ENCODE measurements at places on chromosomes 12 and 14. TPM values are rescaled to one million over a fixed set of nuclear protein-coding genes. Genes with fewer than 3 reads are reported as not detected.

HPD gene
- total RNA-seq = not detected

OR4K1 gene
- total RNA-seq = not detected

BMAL2 gene
- 0.68 TPM for total RNA-seq

KLRC4 gene
- not detected for total RNA-seq

MANSC4 gene
- total RNA-seq = not detected

SELPLG gene
- total RNA-seq = 6.0 TPM

ALKBH1 gene
- 6.3 TPM for total RNA-seq

DNA sequence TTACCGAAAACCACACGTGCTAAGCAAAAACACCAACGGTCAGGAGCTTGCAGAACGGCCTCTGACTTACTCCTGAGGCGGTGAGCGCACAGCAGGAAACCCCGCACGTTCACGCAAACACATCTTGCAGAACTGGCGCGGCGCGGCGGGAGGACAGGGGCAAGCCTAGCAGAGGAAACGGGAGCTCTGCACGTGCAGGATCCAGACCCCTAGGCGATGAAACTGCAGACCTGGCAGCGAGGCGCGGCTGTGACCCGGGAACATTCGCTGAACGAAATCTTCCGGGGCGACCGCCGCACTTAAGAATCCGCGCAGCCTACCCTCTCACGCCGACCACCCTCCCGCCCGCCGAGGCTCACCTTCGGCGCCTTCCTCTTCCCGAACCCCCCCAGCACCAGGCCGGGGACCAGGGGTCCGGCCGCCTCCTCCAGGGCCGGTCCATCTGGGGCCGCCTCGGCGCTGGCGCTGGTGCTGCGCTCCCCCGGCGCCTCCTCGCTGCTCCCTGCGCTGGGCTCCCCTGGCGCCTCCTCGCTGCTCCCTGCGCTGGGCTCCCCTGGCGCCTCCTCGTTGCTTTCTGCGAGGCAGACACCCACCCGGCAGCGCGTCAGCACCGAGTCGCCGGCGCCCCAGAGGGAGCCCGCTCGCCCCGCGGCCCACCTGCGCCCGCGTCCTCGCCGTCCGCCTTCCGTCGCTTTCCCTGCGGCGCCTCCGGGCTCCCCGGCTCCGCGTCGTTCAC is 615 bp downstream of the DDX51 start:
- no peak overlapping the region for H3K27ac ChIP-seq
- no peaks in the 10 kb centered on the region for H3K27me3 ChIP-seq
- DNase-seq = peak; percentile 26
- peaks cover 36% of the 10 kb centered on the region for H3K36me3 ChIP-seq

DNA sequence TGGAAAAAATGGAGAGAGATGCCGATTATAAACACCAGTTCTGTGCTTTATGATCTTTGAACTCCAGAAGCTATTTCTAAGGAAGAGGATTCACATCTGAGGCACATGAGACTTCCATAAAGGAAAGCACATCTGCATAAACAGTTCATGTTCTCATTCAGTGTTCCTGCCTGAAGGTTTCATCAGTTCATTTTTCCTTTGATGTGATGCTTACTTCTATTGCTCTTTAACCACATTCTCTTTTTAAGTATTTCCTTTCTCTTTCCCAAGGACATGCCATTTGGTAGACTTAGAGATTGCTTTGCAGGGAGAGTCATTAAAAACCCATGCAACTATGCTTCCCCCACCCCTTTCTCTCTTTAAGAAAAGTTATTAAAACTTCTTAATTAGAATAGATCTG is 387.0 kb upstream of the FLRT2 start:
- H3K27me3 ChIP-seq = no peaks in the 10 kb centered on the region
- H3K27ac ChIP-seq = no peak overlapping the region
- H3K4me3 ChIP-seq = no peak overlapping the region
- H3K4me1 ChIP-seq = no peaks in the 10 kb centered on the region
- no peaks in the 10 kb centered on the region for H3K36me3 ChIP-seq

- H3K4me1 ChIP-seq = no peaks in the 10 kb centered on the region
- peak; percentile 21 for DNase-seq
- H3K36me3 ChIP-seq = no peaks in the 10 kb centered on the region
- H3K27me3 ChIP-seq = no peaks in the 10 kb centered on the region
Observed at GRCh38 chr12:43957732-43958372, 122.0 kb downstream of the TMEM117 start.

GRCh38 chr12:79515530-79515935 is 175.2 kb downstream of the PAWR start:
- no peak overlapping the region for H3K27ac ChIP-seq
- no peaks in the 10 kb centered on the region for H3K4me1 ChIP-seq
- no peaks in the 10 kb centered on the region for H3K36me3 ChIP-seq
- DNase-seq = no peak

DNA sequence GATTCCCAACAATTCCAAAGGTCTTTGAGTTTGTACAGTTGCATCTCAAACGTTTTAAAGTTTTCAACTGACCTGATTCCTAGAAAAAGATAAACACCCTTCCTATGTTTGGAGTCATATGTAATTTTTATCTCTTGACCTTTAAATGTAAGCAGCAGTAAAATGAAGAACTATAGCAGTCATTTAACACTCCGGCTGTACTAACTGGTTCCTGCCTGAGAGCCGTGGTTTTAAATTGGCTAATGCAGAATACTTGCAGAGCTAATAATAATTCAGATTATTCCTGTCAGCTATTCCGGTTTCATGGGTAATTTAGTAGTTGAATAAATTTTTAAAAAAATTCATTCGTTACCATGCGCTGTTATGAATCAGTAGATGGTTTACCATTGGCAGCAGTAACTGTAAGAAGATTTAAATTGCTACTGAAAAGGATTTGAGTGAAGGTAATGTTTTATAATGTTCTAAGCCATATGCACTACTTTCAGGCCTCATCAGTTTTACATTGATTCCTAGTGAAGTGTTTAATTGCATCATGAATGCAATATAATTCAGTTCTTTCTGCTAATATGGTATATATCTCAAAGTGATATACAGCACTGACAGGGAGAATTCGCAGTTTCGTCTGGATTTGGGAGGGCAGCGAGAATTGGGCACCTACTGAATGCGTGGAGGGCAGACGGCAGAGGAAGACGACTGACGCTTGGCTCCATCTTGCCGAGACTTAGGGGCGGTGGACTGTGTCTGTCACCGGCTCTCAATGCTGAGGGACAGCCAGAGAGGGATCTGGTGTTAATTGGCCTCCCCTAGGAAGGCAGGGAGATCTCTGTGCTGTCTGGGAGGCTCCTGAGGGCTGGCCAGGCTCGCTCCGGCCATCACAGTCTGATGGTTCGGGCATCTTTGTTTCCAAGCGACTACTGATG is 217.7 kb downstream of the PHETA1 start:
- no peaks in the 10 kb centered on the region for H3K4me1 ChIP-seq
- no peaks in the 10 kb centered on the region for H3K27me3 ChIP-seq
- no peak for DNase-seq
- H3K27ac ChIP-seq = no peak overlapping the region

DNA sequence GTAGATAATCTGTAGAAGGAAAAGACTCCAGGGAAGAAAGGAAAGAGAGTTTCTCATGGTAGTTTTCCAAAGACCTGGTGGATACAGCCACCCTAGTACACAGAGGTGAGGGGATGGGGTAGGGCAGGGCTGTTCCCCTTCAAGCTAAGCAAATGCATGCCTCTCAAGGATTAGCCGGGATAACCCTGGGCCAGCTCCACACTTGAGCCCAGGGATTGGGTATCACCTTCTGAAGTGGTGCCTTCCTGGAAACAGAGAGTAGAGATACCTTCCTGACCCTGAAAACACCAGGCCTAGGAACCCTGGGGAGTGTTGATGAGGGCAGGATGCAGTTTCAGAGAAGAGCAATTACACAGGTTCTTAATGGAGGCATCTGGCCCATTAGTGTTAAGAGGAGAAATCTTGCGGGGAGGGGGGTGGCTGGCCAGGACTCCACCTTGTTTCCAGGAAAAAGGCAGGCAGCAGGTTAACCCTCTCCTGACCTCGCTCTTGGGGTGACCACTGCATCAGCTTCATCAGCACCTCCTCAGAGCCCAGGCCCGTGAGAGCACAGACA is 106.9 kb upstream of the TMEM233 start:
- no peak for DNase-seq
- no peak overlapping the region for H3K27ac ChIP-seq
- no peak overlapping the region for H3K4me3 ChIP-seq
- no peaks in the 10 kb centered on the region for H3K36me3 ChIP-seq
- H3K27me3 ChIP-seq = no peaks in the 10 kb centered on the region
- H3K4me1 ChIP-seq = no peaks in the 10 kb centered on the region

DNA sequence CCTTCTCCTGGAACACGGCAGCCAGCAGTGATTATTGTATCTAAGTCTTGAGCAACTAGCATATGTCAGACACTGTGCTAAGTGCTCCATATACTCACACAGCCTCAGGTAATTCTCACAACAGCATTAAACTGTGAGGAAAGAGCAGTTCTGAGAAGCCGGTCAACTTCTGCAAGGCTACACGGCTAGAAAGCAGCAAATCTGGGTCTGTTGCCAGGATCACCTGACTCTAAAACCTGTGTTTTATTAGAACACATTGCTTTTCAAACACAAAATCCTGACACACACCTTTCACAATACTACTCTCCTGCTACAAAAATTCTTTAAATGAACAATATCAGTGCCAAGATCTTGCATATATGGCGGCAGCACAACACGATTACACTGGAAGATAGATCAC is 49.8 kb upstream of the CRACR2A start:
- DNase-seq = peak; percentile 50
- no peaks in the 10 kb centered on the region for H3K27me3 ChIP-seq
- H3K36me3 ChIP-seq = no peaks in the 10 kb centered on the region

DNA sequence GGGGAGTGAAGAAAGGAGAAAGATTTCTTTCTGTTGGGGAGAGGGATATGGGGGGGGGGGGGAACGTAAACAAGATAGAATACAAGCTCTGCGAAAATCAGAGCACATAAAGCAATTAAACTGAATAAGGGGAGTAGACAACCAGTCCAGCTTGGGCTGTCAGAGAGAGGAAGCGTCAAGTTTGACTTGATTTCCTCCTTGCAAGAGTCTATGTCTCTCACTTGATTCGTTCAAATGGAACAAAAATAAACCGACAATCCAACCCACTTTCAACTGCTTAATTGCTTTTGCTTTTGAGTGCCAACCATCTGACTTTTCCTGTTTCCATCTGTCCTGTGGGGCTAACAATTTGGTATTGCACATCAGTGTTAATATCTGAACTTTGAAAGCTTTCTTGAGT is 942 bp downstream of the SYT1 start:
- no peak overlapping the region for H3K27ac ChIP-seq
- H3K36me3 ChIP-seq = no peaks in the 10 kb centered on the region
- DNase-seq = no peak
- peaks cover 4% of the 10 kb centered on the region for H3K27me3 ChIP-seq

DNA sequence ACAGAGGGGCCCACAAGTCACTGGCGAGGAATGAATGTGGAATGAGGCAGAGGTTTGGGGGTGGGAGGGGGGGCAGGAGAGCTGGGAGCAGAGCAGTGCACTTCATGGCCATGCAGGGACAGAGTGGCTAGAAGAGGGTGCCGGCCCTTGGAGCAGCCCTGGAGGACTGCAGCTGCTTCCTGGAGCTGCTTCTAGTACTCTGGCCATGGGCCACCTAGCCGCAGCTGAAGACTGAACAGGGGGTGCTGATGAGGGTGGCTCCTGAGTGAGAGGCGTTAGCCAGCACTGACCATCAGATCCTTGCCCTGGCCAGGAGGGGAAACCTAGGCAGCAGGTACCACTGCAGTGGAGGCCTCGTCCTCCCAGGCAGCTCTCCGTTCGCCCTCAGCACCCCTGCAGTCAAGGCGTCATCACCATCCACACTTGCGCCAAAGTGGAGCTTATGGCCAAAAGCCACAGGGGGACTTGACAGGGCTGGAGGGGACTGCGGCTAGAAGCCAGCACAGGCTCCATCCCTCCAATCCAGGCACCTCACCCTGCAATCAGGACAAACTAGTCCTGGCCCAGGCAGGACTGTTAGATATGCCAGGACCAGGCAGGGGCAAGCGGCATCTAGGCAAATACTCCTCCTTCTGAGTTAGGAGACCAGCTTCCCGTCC is 16.4 kb downstream of the OTUB2 start:
- no peak overlapping the region for H3K27ac ChIP-seq
- peaks cover 16% of the 10 kb centered on the region for H3K36me3 ChIP-seq
- H3K4me1 ChIP-seq = peaks cover 12% of the 10 kb centered on the region
- H3K4me3 ChIP-seq = no peak overlapping the region
- peak; percentile 20 for DNase-seq

GRCh38 chr12:50786498-50787231 is 22.8 kb downstream of the ATF1 start:
- H3K27ac ChIP-seq = peak overlapping the region; percentile 74
- no peaks in the 10 kb centered on the region for H3K36me3 ChIP-seq
- peak; percentile 5 for DNase-seq
- H3K27me3 ChIP-seq = no peaks in the 10 kb centered on the region

GRCh38 chr14:68248481-68249255 is 429.1 kb downstream of the RAD51B start:
- no peak overlapping the region for H3K4me3 ChIP-seq
- H3K27ac ChIP-seq = peak overlapping the region; percentile 53
- peaks cover 80% of the 10 kb centered on the region for H3K4me1 ChIP-seq

GRCh38 chr12:23555180-23555824 is 394.2 kb downstream of the SOX5 start:
- no peak for DNase-seq
- H3K4me1 ChIP-seq = no peaks in the 10 kb centered on the region

DNA sequence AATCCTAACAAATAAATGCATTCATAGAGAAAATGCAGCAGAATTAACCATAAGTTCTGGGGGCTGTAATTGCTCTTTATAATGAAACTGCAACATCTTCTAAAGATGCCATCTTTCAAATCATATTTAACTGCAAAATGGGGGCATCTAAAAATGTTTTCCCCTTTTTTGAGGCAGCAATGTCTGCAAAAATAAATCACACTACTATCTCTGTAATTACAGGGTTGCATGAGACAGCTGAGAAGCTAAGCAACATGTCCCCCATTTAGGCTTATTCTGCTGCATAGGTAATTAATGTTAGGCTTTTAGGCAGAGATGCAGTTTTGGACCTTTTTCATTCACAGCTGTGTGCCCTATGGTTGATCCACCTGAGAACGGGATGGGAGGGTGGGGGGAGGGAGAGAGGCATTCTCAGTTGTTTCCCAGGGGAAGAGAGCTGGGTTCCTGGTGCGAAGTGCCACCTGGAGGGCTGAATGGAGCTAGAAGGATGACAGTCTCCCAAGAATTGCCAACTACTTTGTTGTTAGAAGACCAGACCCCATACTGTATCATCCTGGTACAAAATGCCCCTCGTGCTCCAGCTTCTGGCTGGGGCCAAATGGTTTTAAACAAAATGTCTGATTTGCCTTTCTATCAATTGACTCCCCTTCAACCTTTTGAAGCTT is 154.2 kb downstream of the APAF1 start:
- no peaks in the 10 kb centered on the region for H3K36me3 ChIP-seq
- no peaks in the 10 kb centered on the region for H3K27me3 ChIP-seq
- H3K4me1 ChIP-seq = no peaks in the 10 kb centered on the region
- H3K27ac ChIP-seq = no peak overlapping the region
- no peak overlapping the region for H3K4me3 ChIP-seq

DNA sequence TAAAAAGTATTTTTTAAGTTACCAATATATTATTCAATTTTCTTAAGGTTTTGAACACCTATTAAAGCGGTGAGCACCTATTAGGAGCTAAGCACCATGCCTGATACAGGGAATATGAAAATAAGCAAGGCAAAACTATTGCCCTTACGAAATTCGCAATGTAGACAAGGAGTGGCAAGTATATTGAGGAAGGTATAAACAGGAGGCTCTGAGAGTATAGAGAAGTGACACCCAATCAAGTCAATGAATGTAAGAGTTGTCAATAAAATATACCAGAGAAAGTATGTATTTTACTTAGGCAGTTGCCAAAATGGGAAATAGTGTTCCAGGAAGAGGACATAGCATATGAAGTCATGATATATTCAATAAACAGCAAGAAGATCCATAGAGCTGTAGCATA is 57.2 kb downstream of the LRP6 start:
- H3K27me3 ChIP-seq = no peaks in the 10 kb centered on the region
- no peak for DNase-seq
- H3K4me3 ChIP-seq = no peak overlapping the region
- H3K27ac ChIP-seq = no peak overlapping the region
- no peaks in the 10 kb centered on the region for H3K36me3 ChIP-seq
- peaks cover 15% of the 10 kb centered on the region for H3K4me1 ChIP-seq

All from thyroid gland (tissue), 4 donors.